Purkinje cell (primary cell): ENCODE measurements at places on chromosomes 11 and 22. TPM values are rescaled to one million over a fixed set of nuclear protein-coding genes. Genes with fewer than 3 reads are reported as not detected.

C22orf15 gene
- not detected in 2 replicates for polyA plus RNA-seq

OR52A1 gene
- not detected in 2 replicates for polyA plus RNA-seq

SLC25A45 gene
- polyA plus RNA-seq, result 0.51 TPM in 1 of 2 replicates, not detected in the other

LDHAL6A gene
- polyA plus RNA-seq, result 0.15 TPM in 1 of 2 replicates, not detected in the other

SAC3D1 gene
- polyA plus RNA-seq, result 1.3 and 3.6 TPM in 2 replicates

SMC1B gene
- polyA plus RNA-seq, result not detected in 2 replicates

OR5AN1 gene
- not detected in 2 replicates for polyA plus RNA-seq

IRAG1 gene
- polyA plus RNA-seq, result 1.3 and 2.3 TPM in 2 replicates

BIRC3 gene
- 1.5 TPM in 1 of 2 replicates, not detected in the other for polyA plus RNA-seq

BAIAP2L2 gene
- not detected in 2 replicates for polyA plus RNA-seq

TIMP3 gene
- polyA plus RNA-seq, result 1.7 and 4.4 TPM in 2 replicates

SCGB1C1 gene
- not detected in 2 replicates for polyA plus RNA-seq

CCDC15 gene
- 0.10 and 1.0 TPM in 2 replicates for polyA plus RNA-seq

DTX4 gene
- polyA plus RNA-seq, result 1.8 and 3.2 TPM in 2 replicates

NLRP6 gene
- polyA plus RNA-seq, result not detected in 2 replicates

MFRP gene
- polyA plus RNA-seq, result not detected in 2 replicates

ABCG4 gene
- polyA plus RNA-seq, result 5.4 and 5.6 TPM in 2 replicates

CD151 gene
- 6.6 and 8.6 TPM in 2 replicates for polyA plus RNA-seq

TNNI2 gene
- not detected in 2 replicates for polyA plus RNA-seq

FOSL1 gene
- not detected in 2 replicates for polyA plus RNA-seq

KCNK4 gene
- 0.17 TPM in 1 of 2 replicates, not detected in the other for polyA plus RNA-seq

GRM5 gene
- 4.0 and 6.9 TPM in 2 replicates for polyA plus RNA-seq

KDM4E gene
- not detected in 2 replicates for polyA plus RNA-seq
